ENCODE measurements at places on chromosomes 4 and X.
A peak's percentile ranks its signal among the peaks of the same experiment; 100 is the strongest.

GRCh38 chr4:101071241-101071640 is 276.1 kb downstream of the PPP3CA start:
- no peak for DNase-seq

- no peak for DNase-seq
Measured at GRCh38 chr4:75158451-75158850, 225.5 kb downstream of the PARM1 start.

DNA sequence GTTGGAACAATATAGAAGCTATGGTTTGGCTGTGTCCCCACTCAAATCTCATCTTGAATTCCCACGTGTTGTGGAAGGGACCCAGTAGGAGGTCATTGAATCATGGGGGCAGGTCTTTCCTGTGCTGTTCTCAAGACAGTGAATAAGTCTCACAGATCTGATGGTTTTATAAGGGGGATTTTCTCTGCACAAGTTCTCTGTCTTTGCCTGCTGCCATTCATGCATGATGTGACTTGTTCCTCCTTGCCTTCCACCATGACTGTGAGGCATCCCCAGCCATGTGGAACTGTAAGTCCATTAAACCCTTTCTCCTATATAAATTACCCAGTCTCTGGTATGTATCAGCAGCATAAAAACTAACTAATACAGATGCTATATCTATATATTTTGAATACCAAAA is 135.2 kb upstream of the EDNRA start:
- DNase-seq: no peak

DNA sequence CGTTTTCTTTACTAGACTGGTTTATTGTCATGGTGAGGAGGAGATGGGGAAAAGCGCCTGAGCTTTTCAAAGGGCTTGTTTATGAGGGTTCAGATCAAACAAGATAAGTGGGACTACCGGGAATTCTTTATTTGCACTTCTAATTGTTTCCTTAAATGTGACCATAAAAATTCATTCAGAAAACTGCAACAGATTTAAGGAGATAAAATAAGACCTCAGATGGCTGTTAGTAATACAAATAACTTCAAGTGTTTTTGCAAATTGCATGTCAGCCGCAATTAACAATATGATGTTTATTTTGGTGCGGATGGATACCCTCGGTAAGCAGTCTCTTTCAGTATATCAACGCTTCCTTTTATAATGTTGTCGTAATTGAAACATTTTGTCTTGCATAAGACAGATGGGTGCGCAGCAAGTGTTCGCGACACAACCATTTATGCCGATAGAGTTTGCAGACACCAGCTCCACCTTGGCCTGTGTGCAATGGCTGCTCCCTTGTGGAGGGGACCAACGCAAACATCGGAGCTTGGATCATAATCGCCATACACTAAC is 151.0 kb downstream of the C4orf33 start:
- DNase-seq: no peak

- DNase-seq: no peak
Measured at GRCh38 chr4:79212311-79212710, 113.5 kb downstream of the NAA11 start.

GRCh38 chrX:69951753-69952152 is 98.0 kb downstream of the AWAT2 start:
- no peak for DNase-seq

DNA sequence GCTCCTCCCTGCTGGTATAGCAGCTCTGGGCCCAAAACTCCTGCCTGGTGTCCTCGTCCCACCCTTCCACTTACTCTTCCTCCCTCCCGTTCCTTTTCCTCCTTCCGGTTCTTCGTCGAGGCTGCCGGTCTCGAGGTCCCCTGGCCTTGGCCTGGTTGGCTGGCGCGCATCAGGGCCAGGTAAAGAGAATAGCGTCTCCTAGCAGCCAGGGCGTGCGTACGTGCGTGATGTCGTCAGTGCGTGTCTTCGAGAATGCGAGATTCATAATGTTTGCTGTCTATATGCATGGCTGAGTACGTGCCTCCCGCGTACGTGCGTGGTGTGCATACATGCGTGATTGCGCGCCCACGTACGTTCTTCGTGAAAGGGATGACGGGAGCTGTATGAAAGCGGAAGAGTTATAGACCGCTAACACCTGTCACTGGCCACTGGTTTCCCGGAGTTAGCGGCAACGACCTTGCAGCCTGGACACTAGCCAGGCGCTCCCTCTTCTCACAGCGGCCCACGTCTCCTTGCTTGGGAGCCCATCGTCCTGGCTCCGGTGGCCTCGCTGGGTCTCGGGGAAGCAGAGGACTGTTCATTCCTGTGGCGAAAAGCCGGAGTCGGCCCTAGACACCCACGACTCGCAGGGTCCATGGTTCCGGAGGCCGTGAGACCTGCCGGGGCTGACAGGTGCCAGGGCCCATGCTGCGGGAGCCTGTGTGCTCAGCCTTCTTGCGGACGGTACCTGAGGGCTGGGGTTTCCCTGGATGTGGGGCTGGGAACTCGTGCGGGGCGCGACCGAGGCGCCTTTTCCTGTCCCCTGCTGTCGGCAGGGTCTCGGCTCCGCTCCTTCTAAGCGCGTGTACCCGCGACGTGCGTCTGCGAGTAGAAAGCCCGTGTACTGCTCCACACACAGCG is at the start of gene EOLA1:
Gene EOLA1 (plus strand): TSS at position 392 of the 900 bp plus-strand sequence. CDS start 4,619 bp downstream, outside the sequence.
- DNase-seq: peak; percentile 89

- DNase-seq: no peak
Measured at GRCh38 chrX:102650903-102651241, 411 bp upstream of the GPRASP1 start.

- DNase-seq: no peak
Measured at GRCh38 chr4:119833611-119834010, 205.0 kb upstream of the PDE5A start.

GRCh38 chr4:98612318-98613250 is 45.8 kb downstream of the TSPAN5 start:
- peak; percentile 41 for DNase-seq

- peak; percentile 46 for DNase-seq
Measured at GRCh38 chr4:86938771-86939520, 4.1 kb downstream of the AFF1 start.

DNA sequence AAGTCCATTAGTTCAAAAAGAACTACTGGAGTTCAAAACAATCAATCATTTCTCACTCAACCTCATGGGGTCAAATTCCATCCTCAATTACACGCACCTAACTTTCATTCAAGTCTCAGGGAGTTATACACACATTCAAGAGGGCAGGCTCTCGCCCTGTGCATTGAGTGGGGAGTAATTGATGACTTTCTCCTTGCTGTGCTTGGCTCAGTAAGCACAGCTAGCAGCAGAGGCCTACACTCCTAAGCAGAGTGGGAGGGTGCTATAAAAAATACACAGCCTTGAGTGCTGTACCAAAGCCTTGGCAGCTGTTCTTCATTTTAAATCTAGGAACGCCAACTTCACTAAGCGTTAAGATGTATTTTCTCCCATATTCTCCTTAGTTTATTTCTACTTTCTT is 958.3 kb upstream of the ADGRL3 start:
- DNase-seq: no peak

DNA sequence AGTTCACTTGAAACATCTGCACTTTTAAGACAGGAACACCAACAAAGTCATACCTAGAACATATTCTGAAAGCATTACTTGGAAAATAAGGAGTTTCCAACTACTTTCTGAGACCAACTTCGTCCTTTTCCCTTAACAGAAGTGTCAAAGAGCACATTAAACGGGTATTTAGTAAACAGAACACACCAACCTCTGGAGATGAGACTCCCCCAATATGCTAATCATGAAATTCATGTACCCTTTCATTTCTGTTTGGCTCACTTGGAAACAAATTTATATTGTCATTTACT is 69.2 kb downstream of the NOCT start:
- no peak for DNase-seq

- DNase-seq: no peak
Measured at GRCh38 chr4:72761368-72762038, 192.5 kb upstream of the ADAMTS3 start.

- DNase-seq: peak; percentile 23
Measured at GRCh38 chr4:152399246-152399645, 136.6 kb downstream of the FBXW7 start.

- DNase-seq: no peak
Measured at GRCh38 chr4:163622379-163623035, 128.0 kb downstream of the TMA16 start.

GRCh38 chr4:180164799-180165198 is 2078.4 kb upstream of the TENM3 start:
- DNase-seq: no peak

- DNase-seq: no peak
Measured at GRCh38 chr4:175459571-175459970, 352.5 kb downstream of the GPM6A start.

- DNase-seq: no peak
Measured at GRCh38 chr4:123438031-123438430, 41.4 kb downstream of the SPRY1 start.

- no peak for DNase-seq
Measured at GRCh38 chr4:7542781-7543180, 108.1 kb upstream of the PSAPL1 start.

DNA sequence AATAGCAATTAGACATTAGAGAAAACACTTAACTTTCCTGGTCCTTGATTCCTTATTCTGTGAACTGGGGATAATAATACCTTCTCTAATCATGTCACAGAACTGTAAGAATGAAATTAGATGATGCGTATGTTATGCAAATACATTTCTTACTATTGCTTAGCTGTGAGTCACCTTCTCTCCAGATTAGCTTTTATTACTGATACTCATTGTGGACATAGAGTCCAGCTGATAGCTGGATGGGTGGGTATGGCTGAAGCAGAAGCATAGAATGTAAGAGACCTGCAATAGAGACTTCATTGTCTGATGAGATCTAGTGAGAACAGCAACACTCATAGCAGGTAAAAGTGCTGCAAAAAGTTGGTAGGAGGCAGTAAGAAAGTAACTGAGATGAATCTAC is 437.2 kb upstream of the ZFP42 start:
- DNase-seq: no peak

- no peak for DNase-seq
Measured at GRCh38 chr4:162350331-162350730, 186.5 kb upstream of the FSTL5 start.

GRCh38 chrX:773292-774025 is 142.9 kb downstream of the SHOX start:
- no peak for DNase-seq

DNA sequence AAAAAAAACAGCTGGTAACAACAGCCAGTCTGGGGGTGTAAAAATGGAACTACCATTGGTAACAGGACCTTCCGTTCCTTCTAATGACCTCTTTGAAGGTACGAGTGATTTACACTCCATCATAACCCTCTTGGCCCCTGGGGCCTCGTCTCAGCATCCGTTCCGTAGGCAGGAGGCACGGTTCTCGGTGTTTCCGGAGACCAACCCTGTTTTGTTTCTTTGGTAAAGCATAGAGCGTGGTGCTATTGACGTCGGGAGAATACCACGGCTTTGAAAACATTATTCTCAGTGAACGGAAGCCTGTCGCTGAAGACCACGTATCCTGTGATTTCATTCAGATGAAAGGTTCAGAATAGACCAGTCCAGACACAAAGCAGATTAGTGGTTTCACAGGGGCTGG is 198.9 kb downstream of the ASMT start:
- no peak for DNase-seq

GRCh38 chrX:40107291-40108161 is 9.8 kb upstream of the BCOR start:
- DNase-seq: no peak

GRCh38 chr4:126734465-126734864 is 898.3 kb upstream of the INTU start:
- DNase-seq: no peak

DNA sequence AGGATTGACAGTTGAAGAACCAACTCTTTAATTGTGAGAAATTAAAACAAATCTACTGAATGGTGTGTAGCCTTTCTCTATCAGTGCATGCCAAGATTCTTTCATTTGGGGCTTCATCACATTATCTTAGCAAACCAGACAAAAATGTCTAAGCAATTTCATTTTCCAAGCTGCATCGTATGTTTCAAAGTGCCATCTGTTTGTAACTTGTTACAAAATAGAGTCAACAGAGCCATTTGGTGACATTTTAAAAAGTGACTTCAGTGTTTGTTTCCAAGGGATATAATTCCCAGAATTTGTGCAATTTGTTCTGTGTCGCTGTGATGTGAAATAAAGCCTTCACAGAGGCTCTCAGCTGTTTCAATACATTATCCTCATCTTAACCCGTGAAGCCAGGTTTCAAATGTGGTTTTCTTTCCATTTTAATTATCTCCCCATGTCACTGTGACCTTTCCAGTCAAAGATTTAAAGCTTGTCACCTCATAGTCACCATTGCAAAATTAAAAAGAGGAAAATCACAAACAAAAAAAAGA is 46.0 kb upstream of the C1QTNF7 start:
- DNase-seq: no peak

GRCh38 chr4:71202705-71203104 is 136.1 kb upstream of the SLC4A4 start:
- no peak for DNase-seq

GRCh38 chr4:103757631-103758030 is 37.8 kb upstream of the TACR3 start:
- DNase-seq: no peak

DNA sequence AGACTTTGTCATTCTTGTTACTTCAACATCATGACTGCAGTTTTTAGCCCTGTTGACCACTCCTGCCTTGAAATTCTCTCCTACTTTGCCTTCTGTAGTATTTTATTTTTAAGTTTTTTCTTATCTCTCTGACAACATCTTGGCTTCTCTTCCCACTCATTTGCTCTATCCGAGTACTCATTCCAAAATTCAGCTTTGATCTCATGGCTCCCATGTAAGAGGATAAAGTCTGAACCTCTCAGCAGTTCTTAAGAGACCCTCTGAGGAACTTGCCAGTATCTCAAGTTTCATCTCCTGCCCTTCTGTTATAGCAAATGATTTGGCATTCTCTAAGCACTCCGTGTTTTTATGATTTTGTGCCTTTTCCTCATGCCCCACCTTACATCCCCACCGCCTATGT is 67.7 kb downstream of the GALNT7 start:
- DNase-seq: no peak

GRCh38 chr4:140300271-140300970 is 73.0 kb upstream of the SCOC start:
- DNase-seq: no peak

All from GM06990 (cell line).